ENCODE measurements at places on chromosomes 11 and 22.
A peak's percentile ranks its signal among the peaks of the same experiment; 100 is the strongest.

DNA sequence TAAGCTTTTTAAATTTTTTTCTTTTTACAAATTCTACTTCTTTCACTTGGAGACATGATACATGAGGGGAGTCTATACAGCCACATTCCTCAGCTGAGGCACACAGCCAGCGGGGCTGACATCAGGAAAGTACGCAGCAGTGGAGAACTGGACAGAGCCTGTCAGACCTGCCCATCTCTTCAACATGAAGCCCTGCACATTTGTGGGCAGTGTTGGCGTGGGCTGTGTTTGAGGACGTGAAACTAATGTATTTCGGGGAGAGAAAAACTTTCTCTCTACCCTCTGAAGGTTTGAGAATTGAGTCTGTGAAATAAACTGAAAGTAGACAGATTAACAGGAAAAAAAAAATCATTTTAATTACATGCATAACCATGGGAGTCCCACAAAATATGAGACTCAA is 84.8 kb upstream of the HTATIP2 start:
- DNase-seq, result no peak

GRCh38 chr11:22337596-22338485 is at the start of gene SLC17A6:
SLC17A6 (plus strand) TSS chr11:22338381; CDS start chr11:22338534, 153 bp downstream.
- no peak for DNase-seq

GRCh38 chr11:76408171-76408965 is 27.2 kb downstream of the GVQW3 start:
- DNase-seq, result no peak

DNA sequence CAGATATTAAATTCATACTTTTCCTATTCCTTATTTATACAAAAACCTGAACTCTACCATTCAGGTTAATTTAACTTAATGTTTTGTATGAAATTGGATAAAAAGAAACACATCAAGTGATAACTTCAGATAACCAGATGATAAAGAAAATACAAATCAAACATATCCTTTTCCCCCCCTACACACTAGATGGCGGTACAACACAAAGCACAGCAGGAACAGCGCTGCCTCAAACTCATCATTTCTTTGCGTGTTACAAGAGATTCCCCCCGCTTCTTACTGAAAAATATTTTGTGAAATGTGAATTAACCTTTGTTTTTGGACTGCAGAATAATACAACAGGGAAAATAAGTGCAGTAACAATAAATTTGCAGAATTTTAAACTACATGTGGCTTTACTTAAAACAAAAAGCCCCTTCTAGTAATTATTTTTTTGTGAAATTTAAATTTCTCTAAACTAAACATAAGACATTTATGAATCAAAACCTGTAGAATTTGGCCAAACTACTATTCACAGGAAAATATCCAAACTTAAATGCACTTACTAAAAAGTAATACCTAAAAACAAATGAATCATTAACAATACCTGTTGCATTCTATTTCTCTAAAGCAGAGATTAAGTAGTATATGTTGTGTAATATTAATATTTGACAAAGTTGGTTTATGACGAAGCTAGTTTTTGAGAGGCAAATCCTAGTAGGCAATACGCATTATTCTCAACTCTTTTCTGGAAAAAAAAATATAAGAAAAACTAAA is 74.4 kb downstream of the ARHGAP32 start:
- peak; percentile 38 for DNase-seq

GRCh38 chr22:30270832-30271231 is 4.2 kb upstream of the OSM start:
- DNase-seq, result no peak

GRCh38 chr22:46535876-46536536 is 1.4 kb downstream of the CELSR1 start:
- no peak for DNase-seq

DNA sequence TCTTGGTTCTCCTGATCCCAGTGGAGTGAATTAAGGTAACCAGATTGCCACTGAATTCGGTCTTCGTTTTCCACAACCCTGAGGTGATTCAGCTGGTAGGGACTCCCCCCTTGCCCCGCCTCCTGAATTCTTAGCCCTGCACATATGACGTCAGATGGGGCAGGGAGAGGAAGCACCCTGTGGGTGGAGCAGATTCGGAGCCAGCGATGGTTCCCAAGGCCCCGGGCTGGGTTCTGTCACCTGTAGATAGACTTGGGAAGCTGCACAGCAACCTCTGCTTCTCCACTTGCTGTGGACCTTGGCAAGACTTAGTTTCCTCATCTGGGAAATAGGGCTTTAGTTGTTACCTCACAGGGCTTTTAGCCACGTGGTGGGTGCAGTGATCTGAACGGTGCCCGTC is 67.8 kb downstream of the CTTN start:
- no peak for DNase-seq

- DNase-seq, result peak; percentile 30
These were observed 111.8 kb downstream of the CCDC81 start for GRCh38 chr11:86486261-86487030.

- no peak for DNase-seq
These were observed 310.1 kb upstream of the SORL1-AS1 start for GRCh38 chr11:121762820-121763219.

- no peak for DNase-seq
These were observed 6.6 kb upstream of the RASGRP2 start for GRCh38 chr11:64750361-64751054.

DNA sequence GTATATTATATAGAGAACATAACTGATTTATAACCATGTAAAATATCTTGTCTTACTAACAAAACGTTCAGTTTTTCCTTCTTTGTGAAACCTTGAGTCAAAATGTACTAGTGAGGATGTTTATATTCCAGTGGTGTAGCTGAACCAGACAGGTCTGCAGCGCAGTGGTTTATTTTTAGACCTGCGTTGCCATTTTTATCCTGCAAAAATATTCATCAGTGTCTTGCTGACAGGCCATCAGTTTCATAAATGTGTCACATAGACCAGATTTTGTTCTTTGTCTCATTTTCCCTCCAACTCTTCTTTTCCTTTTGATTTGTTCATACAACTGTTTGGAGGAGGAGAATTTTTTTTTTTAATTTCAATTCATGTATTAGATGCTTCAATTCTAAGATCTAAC is 43.1 kb downstream of the HSD17B12 start:
- no peak for DNase-seq

- DNase-seq, result no peak
These were observed 86.2 kb downstream of the CACNA1I start for GRCh38 chr22:39656495-39657490.

- no peak for DNase-seq
These were observed 205.9 kb downstream of the HIPK3 start for GRCh38 chr11:33463059-33463458.

DNA sequence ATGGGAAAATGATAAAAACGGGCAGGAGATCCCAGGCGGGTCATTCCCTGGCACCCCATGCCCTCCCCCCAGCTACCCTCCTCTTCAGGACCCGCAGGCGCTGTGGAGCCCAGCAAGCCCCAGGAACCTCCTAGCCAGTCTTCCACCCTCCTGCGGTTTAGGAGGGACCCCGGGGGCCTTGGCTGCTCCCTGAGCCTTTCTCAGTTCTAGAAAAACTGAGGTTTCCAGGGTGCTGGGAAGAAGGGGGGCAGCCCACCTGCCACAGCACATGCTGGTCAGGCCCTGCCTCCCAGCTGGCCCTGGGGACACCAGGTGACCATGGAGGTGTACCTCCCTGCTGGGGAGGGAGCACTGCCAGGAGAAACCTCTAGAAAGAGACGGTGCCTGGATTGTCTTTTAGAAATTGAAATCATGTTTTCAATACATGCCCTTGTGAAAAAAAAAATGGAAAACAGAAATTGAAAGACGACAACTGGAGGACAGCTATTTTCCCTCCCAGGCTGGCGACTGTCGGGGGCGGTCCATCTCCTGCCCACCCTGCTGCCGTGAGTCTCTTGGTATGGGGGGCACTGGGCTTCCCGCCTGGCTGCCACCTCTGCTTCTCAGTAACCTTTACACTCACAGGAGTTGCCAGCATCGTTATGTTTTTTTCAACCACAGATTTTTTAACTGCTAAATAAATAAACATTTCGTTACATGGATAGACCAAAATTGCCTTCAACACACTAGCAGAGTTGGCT is 398.5 kb downstream of the TBC1D22A start:
- DNase-seq, result no peak

- no peak for DNase-seq
These were observed 41.8 kb downstream of the GDPD4 start for GRCh38 chr11:77259641-77260040.

- no peak for DNase-seq
These were observed 144.0 kb downstream of the FBXO7 start for GRCh38 chr22:32618441-32619140.

- no peak for DNase-seq
These were observed 615 bp downstream of the STT3A start for GRCh38 chr11:125593114-125593820.

- DNase-seq, result no peak
These were observed 11.3 kb downstream of the MYBPC3 start for GRCh38 chr11:47340980-47341775.

DNA sequence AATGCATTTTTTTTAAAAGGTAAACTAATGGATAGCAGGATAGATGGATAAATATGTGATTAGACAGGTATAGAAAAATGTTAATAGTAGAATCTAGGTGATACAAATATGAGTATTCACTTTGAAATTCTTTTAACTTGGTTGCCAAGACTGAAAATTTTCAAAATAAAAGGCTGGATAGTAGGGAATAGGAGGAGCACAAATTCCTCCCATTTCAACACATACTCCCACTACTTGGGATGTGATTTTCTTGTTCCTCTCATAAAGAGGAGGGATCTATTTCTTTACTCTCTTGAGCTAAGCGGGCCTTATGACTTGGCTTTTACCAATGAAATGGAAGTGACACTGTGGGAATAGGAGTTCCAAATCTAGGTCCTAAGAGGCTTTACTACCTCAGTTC is 35.9 kb downstream of the PIK3C2A start:
- DNase-seq, result no peak

DNA sequence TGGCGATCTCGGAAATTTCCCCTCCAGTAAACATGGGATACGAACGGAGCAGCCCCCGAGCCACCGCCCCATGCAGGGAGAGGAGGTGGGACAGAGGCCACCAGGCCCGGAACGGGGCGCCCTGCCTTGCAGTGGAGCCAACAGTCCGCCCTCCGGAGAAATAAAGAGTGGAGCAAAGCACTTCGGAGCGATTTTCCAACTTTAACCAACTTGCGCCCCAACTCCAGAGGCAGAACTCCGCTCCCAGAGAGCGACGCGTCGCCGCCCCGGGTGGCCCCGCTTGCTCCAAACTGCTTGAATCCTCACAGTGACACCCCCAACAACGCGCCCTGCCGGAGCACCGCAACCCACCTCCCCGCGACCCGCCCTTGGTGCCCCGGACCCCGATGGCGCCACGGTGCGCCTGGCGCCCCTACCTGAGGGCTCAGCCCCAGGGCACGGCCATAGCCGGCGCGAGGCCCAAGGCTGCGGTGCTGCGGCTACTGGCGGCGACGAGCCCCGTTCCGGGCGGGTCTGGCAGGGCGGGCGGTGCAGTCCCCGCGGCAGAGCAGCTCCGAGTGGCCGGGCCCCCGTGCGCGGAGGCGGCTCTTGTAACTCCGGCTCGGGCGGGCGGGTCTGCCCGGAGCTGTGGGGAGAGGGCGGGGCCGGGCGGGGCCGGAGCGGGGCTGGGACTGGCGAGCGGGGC is at the start of gene AHNAK:
Gene AHNAK (minus strand): TSS at position 563 of the 685 bp plus-strand sequence. CDS start 10,708 bp downstream, outside the sequence.
- DNase-seq, result peak; percentile 78

DNA sequence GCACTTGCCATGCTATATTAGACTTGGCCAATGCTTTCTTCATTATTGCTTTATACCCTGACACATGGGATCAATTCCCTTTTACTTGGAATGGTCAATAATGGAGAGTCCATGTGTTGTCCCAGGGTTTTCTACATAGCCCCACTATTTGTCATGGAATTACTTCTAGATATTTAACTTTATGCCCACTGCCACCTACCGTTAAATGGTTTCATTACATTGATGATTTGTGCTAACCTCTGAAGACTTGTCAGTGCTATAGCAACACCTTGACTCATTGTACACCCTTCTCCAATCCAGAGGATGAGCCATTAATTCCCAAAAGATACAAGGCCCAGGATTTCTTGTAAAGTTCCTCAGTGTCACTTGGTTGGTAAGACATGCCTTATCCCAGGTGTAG is 31.4 kb upstream of the SLC22A25 start:
- no peak for DNase-seq

- DNase-seq, result no peak
These were observed 11.7 kb upstream of the KAT5 start for GRCh38 chr11:65700399-65700798.

DNA sequence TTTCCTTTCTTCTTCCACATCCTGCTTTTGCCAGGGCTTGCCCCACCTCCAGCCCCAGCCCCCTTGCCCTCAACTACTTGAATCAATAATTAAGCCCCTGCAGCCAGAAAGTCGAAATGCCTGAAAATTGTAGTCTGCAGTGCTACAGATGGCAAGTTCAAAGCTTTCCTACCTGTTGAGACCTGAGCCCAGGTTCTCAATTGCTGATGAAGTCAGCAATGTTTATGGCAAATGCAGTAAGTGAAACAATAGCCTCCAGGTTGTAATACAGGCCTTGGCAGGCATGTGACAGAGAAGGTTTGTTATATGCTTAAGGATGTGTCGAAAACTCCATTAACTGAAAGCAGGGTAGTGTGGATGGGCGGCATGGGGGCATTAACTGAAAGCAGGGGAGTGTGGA is 181.1 kb upstream of the SESN3 start:
- no peak for DNase-seq

- DNase-seq, result peak; percentile 75
These were observed at the start of gene PHLDA2 for GRCh38 chr11:2928605-2929530. PHLDA2 (minus strand) TSS chr11:2929420; CDS start chr11:2929364, 56 bp downstream.

DNA sequence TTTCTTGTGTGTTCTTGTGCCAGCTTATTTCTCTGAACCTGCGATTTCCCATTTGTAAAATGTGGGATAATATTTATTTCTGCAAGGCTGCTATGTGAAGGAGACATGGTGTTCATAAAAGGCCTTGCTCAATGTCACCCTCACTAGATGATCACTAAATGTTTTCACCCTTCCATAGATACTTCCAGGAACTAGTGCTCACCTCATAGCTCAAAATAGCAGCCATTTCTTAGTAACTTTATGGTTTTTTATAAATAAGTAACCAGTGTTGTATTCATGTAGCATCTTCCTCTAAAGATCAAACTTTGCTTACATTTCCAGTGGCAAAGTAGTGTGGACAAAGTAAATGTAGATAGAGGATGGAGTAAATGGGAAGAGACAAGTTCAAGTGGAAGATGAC is 23.8 kb downstream of the SYTL2 start:
- DNase-seq, result no peak

- DNase-seq, result no peak
These were observed 9.8 kb downstream of the SCN4B start for GRCh38 chr11:118142809-118143208.

DNA sequence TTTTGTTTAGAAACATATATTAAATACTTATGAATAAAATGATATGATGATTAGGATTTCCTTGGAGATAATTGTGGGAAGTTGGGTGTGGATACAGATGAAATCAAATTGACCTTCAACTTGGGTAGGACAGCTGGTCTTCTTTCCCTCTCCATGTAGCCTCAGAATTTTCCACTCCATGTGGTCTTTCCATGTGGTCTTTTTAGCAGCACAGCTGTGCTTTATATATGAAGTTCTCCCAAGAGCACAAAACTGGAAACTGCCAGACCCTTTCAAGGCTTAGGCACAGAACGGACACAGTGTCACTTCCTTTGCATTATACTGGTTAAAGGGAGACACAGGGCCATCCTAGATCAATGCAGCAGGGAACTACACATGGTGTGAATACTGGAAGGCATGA is 28.6 kb downstream of the FAM76B start:
- DNase-seq, result no peak

Data from stimulated activated CD8-positive, alpha-beta memory T cell treated with anti-CD3 and anti-CD28 coated beads, Interleukin-4, amount 100 ng/mL, for 48 hours (primary cell).